ENCODE measurements at places on chromosomes 1 and 21.

GRCh38 chr1:159960721-159961381, 6.8 kb upstream of the SLAMF9 start:
- no peak for DNase-seq

GRCh38 chr1:239784896-239785295, 306.8 kb upstream of the FMN2 start:
- no peak for DNase-seq

- peak; percentile 47 for DNase-seq
These were observed 27.7 kb upstream of the PTGFRN start for GRCh38 chr1:116881879-116882520.

- DNase-seq, result no peak
These were observed 11.5 kb upstream of the IFI16 start for GRCh38 chr1:158998037-158998780.

DNA sequence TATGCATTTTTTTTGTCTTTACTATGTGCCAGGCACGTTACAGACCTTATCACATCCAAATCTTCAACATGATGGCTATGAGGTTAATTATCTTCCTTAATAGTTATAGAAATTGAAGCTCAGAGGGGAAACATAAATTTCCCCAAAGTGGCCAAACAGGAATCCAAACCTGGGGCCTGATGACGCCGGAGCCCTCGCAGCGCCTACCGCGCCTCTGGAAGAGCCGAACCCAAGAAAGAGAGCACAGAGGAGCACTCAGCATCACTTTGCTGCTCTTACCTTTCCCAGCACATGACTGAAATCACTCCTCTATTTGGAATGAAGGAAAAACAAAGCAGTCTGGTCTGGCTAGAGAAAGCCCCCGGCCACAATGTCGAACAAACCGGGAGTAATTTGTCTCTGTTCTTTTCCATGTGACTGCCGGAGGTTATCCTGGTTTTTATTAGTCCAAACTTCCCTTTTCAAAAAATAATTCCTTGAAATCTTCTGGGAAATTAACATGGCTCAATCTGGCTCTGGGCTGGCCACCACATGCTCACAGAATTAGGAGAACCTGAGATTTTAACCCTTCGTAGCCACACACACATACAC, 195.5 kb downstream of the ADSS2 start:
- no peak for DNase-seq

GRCh38 chr21:42734323-42734971, 81.0 kb downstream of the PDE9A start:
- DNase-seq, result no peak

GRCh38 chr21:38385427-38386175, 112.7 kb downstream of the ERG start:
- DNase-seq, result no peak

- DNase-seq, result no peak
These were observed 37.7 kb downstream of the MARK1 start for GRCh38 chr1:220565670-220566069.

- DNase-seq, result no peak
These were observed 228.7 kb downstream of the BARHL2 start for GRCh38 chr1:90488451-90488850.

DNA sequence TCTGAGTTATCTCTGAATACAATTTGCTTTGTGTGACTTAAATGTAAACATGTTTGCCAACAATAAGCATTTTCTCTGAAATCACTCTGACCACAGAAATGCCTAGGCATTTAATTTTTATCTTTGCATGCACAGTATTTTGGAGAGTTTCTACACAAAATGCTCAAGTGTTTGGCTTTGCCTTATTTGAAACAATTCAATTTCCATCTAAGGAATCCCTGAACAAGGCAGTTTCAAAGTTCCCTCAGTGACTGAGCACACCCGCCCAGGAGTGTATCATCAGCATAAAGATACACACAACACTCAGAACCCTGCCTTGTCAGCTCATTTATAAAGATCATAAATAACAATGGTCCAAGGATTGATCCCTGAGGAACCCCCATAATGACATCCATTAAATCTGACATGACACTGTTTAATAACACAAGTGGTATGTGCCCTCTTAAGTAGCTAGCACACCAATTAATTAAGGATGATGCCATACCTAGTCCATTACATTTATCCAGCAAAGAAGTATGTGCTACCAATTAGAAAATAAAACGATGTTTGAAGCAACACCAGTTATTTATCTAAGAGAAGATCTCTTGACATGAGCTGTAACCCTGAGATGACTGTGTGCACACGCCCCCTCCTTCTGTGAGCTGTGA, 585.8 kb downstream of the ADGRL2 start:
- DNase-seq, result no peak

DNA sequence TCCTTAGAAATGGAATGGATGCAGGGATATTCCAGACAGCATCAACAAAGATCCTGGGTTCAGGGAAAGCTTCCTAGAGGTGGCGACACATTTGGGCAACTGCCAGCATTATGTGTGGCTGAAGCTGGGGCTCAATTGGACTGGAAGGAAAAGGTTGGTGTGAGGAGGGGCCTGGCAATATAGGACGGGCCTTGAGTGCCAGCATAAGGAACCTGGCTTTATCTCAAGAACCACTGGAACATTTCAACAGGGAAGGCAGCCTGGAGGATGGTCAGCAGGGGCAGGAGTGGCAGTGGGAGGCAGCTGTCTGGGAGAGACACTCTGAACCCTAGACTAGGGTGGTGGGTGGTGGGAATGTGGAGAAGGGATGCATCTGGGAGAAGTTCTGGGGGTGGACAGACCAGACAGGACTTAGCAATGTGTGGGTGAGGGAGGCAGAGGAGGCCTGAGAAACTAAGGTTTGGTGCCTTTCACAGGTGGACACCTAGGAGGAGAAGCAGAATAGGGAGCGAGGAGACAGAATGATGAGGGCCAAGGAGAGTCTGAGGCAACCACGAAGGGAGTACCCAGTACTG, 3.5 kb downstream of the SH3BGRL3 start:
- DNase-seq, result no peak

DNA sequence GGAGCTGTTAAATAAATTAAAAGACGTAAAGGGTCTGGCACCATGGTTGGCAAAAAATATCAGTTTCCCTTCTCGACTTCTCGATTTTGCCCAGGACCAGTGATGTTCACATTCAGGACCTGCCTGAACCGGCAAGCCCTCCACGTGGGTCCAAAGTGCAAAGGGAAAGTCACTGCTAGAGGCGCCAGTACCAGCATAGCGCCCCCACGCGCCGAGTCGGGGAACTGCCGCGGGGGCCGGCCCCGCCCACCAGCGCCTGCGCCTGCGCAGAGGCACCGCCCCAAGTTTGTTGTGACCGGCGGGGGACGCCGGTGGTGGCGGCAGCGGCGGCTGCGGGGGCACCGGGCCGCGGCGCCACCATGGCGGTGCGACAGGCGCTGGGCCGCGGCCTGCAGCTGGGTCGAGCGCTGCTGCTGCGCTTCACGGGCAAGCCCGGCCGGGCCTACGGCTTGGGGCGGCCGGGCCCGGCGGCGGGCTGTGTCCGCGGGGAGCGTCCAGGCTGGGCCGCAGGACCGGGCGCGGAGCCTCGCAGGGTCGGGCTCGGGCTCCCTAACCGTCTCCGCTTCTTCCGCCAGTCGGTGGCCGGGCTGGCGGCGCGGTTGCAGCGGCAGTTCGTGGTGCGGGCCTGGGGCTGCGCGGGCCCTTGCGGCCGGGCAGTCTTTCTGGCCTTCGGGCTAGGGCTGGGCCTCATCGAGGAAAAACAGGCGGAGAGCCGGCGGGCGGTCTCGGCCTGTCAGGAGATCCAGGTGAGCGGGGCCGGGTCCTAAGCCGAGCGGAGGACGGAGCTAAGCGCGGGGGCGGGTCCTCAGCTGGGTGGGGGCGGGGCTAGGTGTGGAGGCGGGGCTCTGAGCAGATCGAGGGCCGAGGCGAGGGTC, at the start of gene PINK1:
TSS of gene PINK1 (plus strand) at position 269 of the 875 bp plus-strand sequence. CDS start at position 360, 91 bp downstream.
- DNase-seq, result peak; percentile 79

- DNase-seq, result no peak
These were observed 157.4 kb downstream of the SIPA1L2 start for GRCh38 chr1:232472485-232473041.

DNA sequence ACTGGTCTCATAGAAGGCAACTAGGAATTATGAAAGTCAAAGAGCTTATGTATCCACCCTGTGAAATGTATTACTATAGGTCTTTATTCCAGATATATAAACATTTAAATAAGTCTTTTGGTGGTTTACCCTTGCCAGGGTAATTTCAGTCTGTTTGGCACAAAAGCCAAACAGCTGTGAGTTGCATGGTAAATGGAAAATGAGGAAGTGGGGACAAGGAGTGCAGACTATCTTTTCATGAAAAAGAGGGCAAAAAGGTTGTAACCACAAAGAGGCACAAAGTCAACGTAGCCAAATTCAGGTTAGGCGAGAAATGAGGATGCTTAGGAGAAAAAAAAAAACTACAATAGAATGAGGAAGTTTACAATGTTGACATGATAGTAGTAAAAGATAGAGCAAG, 492.3 kb upstream of the PRMT6 start:
- DNase-seq, result no peak

DNA sequence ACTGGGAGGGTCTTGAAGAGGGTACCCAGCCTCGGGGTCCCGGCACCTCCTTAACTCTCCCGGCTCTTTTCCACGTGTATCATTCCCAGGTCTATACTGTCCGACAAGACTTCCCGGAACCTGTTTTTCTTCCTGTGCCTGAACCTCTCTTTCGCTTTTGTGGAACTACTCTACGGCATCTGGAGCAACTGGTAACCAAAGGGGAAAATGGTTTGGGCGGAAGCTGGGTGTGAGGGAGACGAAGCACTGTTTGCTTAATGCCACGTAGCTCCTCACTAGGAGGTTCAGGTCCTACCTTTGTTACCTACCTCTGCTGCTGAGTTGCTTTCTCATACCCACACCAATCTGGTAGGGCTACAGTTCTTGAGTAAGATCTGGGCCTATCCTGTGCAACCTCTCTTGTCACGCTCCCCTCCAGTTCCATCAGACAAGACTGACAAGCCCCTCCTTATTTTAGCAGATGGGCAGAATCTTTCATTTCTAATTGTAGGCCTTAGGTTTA, 642 bp downstream of the SLC30A7 start:
- DNase-seq, result peak; percentile 55

- DNase-seq, result no peak
These were observed 26.2 kb downstream of the RHEX start for GRCh38 chr1:206079135-206079534.

DNA sequence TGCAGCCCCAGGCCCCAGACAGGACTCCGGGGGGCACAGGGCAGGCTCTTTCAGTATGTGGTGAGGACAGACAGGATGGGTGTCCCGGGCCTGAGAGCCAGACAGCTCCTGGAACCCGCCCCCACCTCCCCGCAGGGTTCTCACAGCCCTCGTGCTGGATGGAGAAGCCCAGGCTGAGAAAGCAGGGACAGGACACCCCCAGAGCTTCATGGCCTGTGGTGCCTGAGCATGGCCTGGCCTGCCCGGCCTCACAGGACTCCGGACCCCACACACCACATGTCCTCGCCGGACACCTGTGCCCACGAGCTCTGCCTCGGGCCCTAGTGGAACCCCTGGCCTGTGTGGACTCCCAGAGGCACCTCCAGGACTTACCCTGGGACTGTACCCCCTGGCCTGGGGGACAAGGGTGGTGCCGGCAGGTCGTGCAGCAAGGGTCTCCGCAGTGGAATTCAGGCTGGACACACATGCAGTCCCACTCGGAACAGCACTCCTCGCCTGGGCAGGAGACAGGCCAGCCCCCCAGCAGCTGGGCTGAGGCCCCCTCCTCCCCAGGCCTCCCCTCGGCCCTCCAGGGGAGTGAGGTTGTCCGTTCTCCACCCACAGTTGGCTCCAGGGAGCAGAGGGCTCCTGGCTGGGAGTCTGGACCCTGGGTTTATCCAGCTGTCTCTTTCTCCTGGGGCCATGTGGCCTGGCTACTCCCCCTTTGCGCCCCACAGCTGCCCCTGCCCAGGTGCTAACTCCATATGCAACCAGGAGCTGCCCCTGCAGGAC, 1.2 kb downstream of the TNFRSF18 start:
- DNase-seq, result peak; percentile 7

- no peak for DNase-seq
These were observed 6.5 kb downstream of the SYNC start for GRCh38 chr1:32696041-32696440.

DNA sequence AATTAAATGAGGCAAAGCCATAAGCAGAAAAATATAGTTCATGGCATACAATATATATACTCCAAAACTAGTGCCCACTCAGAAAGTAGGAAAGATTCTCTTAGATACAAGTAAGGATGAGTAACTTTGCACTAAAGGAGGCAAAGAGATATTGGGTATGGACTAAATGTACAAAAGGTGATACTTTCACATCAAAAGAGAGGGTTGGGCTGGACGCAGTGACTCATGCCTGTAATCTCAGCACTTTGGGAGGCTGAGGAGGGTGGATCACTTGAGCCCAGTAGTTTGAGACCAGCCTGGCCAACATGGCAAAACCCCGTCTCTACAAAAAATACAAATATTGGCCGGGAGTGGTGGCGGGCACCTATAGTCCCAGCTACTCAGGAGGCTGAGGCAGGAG, 6.7 kb downstream of the KYAT3 start:
- DNase-seq, result peak; percentile 35

- no peak for DNase-seq
These were observed 184.4 kb downstream of the NFIA start for GRCh38 chr1:61266738-61267137.

DNA sequence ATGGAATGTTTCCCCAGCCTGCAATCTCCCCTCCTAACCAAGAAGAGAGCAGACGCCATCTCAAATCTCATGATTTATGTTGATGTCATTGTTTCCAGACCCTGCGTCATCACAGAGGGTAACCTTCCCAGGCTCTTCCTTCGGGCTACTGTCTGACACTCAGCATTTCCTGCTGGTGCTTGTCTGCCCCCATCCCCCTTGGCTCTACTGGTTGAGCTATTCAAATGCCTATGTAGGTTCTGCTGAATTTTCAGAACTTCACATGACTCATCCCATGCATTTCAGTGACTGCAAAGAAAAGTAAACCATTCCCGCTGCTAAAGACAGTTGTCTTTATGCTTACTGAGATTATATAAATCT, 24.8 kb upstream of the ITPKB start:
- DNase-seq, result peak; percentile 68

DNA sequence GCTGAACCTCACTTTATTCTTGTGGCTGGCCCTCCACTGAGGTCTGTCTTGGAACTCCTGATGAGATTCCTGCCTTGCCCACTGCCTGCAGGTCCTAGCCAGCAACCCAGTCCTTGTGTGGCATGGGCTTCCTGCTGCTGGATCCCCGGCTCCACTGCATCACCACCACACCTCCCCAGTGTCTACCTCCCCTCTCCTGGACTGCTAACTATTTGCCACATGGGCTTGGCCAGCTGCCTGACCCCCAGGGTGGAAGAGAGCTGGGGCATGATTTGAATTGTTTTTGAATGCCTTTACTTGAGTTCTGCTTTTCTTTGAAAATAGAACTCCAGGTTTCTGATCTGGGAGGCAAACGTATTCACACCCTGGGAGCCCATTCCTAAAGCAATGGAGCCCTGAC, 41.2 kb downstream of the SPAG17 start:
- no peak for DNase-seq

GRCh38 chr1:167095368-167095767, 1.5 kb downstream of the STYXL2 start:
- DNase-seq, result no peak
